Vagina (tissue), 2 donors: ENCODE measurements at places on chromosomes 7 and 10.

- no peak for DNase-seq
These were observed 1156.3 kb downstream of the SORCS3 start for GRCh38 chr10:105797234-105797890.

GRCh38 chr10:130885021-130885655, 426.4 kb downstream of the TCERG1L start:
- no peak for DNase-seq

DNA sequence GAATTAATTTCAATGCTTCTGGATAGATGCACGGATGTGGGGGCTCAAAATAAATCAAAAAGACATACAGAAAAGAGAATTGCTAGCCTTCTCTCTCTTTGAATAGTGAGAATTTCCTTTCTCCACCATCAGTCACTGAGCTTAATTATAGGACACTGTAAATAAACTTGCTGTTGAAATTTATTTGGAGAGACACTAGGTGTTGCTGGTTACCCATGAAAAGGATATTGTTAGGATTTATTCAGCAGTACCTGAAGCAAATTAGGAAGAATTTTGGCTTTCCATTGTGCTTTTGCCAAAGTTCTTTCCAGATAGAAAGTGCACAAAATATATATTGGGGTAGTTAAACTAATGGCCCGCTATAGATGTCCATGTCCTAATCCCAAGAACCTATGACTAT, 27.6 kb downstream of the GCC1 start:
- no peak for DNase-seq

GRCh38 chr7:45099891-45100760, 11.4 kb upstream of the NACAD start:
- no peak for DNase-seq

DNA sequence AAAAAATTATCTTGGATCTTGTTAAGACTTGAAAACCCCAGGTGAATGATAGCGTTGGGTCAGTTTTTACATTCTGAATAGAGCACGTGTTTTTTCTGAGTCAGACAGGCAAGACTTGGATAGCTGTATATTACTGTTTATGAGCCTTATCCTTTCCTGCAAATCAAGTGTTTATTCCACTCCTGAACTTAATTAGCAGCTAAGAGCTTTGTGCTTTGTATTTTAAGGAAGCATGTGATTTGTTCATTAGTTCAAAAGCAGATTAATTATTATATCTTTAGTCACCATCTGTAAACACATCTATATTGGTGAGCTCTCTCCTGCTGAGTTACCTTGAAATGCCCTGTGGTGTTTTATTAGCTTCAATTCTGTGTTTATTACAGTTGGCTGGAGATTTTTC, 98.6 kb upstream of the PRPS1L1 start:
- no peak for DNase-seq
